Aorta (tissue), 5 donors: ENCODE measurements at places on chromosomes 11 and 22. TPM values are rescaled to one million over a fixed set of nuclear protein-coding genes. Genes with fewer than 3 reads are reported as not detected.
A peak's percentile ranks its signal among the peaks of the same experiment; 100 is the strongest.

Gene EXPH5
- total RNA-seq = 4.5 TPM

Gene SYT12
- 5.5 TPM for total RNA-seq

Gene SCO2
- total RNA-seq = 4.7 TPM

DNA sequence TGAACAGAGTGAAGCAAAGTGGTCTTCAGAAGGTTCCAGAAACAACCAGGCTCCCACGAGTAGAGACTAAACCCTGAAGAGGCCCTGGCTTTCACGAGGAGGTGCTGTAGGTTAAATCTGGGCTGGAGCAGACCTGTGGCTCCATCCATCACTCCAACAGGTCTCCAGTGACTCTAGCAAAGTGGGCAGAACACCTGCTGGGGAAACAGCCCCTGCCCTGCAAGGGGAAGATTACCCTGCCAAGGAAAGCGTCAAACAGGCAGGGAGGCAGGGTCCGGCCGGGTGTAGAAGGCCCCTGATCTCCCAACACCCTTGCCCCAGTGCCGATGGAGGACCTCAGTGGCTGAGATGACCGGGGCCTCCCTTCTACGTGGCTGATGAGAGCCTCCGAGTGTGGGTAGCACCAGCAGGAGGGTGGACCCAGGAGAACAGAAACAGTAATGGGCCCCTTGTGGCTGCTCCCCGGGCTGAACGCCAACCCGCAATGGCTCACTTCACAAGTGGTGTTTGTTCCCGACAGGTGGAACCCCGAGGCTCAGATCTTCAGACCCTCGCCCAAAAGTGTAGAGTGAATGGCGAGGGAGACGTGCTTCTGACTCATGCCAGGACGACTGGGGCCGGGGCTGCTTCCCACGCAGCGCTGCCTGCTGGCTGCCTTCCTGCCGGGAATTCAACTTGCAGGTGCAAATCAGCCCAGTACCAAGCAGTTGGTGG, 112.0 kb downstream of the SHANK2 start:
- no peak for DNase-seq

- no peak for DNase-seq
Measured at GRCh38 chr11:80872116-80872728, 1431.4 kb upstream of the TENM4 start.

GRCh38 chr11:16958833-16959232, 55.4 kb downstream of the PLEKHA7 start:
- no peak for DNase-seq

DNA sequence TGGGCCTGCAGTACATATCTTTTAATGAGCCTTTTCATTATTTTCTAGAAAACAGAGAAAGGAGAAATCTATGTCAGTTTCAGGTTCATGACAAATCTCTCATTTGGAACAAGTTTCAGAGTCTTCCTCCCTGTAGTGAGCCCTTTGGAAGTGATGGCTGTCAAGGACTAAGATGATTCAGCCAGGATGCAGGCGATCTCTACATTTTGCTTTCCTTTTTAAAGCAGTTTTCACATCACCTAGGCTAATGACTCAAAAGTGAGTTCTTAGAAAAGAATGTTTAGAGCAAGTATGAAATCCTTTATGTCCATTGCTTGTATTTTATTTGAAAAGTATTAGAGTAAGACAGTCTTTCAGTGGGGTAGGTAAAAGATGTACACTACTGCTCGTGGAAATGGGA, 130.1 kb downstream of the TRPC6 start:
- no peak for DNase-seq

GRCh38 chr11:26158251-26158650, 173.7 kb upstream of the ANO3 start:
- DNase-seq = no peak

DNA sequence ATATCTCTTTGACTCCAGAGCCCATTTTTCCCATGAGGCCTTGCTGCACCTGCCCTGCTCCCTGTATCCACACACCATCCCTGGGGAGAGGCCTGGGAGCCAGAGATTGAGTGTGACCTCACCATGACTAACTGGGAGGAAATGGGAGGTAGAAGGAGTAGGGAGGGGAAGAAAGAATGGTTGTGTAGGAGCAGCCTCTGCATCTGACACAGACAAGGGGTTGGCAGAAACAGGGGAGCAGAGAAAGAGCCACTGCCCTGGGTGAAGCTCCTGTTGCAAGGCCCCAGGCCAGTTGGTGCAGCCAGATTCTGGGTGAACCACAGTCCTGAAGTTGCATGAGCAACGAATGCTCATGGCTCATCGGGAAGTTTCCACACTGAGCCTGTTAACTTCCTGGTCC, 32.4 kb downstream of the POU2F3 start:
- no peak for DNase-seq

DNA sequence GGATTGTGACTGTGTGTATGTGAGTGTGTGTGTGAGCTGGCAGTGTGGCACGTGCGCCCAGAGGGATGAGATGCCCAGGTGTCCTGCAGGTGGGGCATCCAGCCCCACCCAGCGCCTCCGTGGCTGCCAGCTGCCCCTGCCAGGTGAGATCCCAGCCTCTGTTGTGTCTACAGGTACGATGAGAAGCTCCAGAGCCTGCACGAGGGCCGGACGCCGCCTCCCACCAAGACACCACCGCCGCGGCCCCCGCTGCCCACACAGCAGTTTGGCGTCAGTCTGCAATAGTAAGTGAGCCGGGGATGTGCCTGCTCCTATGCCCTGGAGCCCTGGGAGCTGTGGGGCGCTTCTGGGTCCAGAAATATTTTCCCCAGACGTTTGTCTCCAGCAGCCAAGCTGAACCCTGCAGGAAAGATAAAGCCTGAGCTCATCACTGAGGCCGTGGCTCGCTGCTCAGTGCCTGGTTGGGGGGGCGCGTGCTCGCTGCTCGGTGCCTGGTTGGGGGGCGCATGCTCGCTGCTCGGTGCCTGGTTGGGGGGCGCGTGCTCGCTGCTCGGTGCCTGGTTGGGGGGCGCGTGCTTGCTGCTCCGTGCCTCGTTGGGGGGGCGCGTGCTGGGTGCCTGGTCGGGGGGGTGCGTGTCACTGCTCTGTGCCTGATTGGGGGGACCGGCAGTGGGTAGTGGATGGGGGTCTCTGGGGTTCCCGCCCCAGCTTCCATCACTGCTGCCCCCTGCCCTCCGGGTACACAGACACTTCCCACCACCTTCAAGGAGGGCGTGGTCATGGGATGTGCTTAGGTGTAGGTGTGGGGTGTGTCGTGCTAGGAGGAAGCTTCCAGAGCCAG, 73.2 kb downstream of the ARHGAP8 start:
- DNase-seq = peak; percentile 59
